ENCODE measurements at places on chromosomes 1 and 21. TPM values are rescaled to one million over a fixed set of nuclear protein-coding genes. Genes with fewer than 3 reads are reported as not detected.

HMGCS2 gene
- total RNA-seq: not detected

C1orf105 gene
- total RNA-seq: not detected

TMCO4 gene
- 16.6 TPM for total RNA-seq

PEF1 gene
- total RNA-seq: 67.9 TPM

A3GALT2 gene
- not detected for total RNA-seq

PCP4L1 gene
- total RNA-seq: not detected

LYSMD1 gene
- total RNA-seq: 4.6 TPM

KRTAP19-8 gene
- total RNA-seq: not detected

CD5L gene
- not detected for total RNA-seq

HTR6 gene
- not detected for total RNA-seq

PYHIN1 gene
- total RNA-seq: 23.9 TPM

- no peak for DNase-seq
Measured at GRCh38 chr1:167223144-167224103, 2.7 kb downstream of the POU2F1 start.

GRCh38 chr1:196152975-196153374, 455.3 kb downstream of the KCNT2 start:
- no peak for DNase-seq

- no peak for DNase-seq
Measured at GRCh38 chr1:97412166-97412565, 508.7 kb downstream of the DPYD start.

DNA sequence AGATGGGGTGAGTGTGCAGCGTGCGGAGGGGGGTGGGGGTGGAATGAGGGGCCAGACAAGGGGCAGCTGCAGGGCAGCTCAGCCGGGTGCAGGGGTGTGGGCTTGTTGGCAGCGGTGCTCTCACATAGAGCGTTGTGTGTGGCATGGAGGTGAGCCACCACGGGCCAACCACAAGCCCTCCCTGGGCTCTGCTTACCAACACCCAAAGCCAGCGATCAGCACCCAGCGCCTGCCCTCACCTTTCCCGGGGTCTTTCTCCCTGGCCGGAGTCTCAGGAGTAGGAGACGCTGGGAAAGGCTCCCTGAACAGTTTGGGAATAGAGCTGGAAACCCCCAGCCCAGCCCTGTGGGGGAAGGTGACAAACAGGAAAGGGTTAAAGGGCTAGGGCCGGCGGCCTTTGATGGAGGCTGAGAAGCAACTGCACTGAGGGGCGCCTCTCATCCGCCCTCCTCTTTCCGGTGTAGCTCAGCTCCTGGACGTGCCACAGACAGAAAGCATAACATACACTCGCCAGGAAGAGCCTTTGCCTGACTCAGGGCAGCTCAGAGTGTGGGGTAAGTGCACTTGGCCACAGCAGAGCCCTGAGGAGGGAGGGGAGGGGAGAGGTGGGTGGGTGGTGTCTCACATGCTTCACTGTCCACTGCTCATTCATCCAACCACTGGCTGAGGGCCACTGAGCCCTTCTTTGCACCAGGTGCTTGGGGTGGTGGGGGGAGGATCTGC, 577 bp downstream of the IKBKE start:
- peak; percentile 43 for DNase-seq

GRCh38 chr1:157091186-157091585, 8.4 kb downstream of the ETV3L start:
- no peak for DNase-seq

DNA sequence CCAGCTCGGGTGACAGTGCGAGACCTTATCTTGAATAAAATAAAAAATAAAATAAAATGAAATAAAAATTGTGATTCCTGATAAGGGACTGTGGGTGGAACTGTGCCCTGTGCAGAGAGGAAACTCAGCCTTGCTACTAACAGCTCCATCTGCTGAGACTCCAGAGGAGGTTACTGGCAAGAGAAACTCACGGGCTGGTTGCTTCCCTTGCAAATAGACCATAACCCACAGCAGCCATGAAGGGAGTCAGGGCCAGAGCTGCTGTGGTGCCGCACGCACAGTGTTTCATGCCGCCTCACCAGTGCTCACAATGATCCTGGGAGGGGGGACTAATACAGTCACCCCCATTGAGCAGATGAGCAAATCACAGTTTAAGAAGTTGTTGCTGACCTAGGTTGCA, 13.7 kb downstream of the ZBTB17 start:
- no peak for DNase-seq

GRCh38 chr1:70387507-70387906, 23.6 kb upstream of the CTH start:
- no peak for DNase-seq

GRCh38 chr1:224524679-224525078, 90.1 kb upstream of the WDR26 start:
- no peak for DNase-seq

- no peak for DNase-seq
Measured at GRCh38 chr1:47849005-47849521, 148.1 kb downstream of the TRABD2B start.

DNA sequence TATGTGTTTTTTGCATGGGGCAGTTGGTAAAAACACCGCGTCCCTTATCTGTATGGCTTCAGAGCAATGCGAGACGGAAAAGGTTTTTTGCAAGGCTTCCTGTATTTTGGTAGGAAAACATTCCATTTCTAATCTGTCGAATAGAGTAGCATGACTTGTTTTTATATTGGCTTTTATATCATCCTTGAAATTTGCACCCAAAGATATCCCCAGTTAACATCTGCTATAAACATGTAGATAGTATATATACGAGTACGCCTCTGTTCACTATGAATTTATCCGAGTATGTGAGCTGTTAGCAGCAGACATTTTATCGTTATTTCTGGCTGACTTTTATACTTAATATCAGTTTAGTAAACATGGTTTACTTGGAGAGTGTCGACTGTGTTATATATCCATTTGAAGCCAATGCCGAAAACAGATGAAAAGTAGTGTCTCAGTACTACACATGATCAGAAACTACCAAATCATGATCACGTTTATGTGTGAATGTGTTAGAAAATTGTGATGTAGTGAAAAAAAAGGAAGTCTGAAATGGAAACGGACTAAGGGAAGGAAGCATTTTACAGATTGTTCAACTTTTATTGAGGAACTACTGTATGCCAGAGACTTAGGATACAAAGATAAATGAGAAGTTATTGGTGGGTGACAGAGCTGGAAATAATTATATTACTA, 1.0 kb downstream of the LEPR start:
- DNase-seq: no peak

DNA sequence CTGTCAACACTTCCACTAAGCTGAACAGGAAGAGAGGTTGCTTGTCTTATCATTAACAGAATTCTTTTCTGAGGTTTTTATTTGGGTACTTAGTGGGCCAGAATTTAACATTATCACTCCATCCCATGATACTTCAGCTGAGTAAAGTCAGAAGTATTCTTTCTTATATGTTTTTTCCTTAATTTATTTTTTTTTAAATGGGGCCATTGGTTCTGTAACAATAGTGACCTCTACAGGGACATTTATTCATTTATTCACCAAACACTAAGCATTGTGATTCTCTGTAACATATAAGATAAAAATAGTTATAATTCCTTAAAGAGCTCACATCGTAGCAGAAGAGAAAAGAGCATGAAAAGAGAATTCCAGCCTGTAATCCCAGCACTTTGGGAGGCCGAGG, 9.8 kb downstream of the GREM2 start:
- no peak for DNase-seq

- DNase-seq: no peak
Measured at GRCh38 chr1:228275179-228275429, 67.3 kb downstream of the OBSCN start.

- no peak for DNase-seq
Measured at GRCh38 chr1:102498929-102499328, 502.2 kb upstream of the OLFM3 start.
